GM04503 (cell line): ENCODE measurements at places on chromosomes 7 and 10.
A peak's percentile ranks its signal among the peaks of the same experiment; 100 is the strongest.

GRCh38 chr7:44748948-44749731 is 493 bp downstream of the ZMIZ2 start:
- DNase-seq, result no peak

- DNase-seq, result no peak
Observed at GRCh38 chr10:62788861-62789467, 15.6 kb upstream of the ADO start.

GRCh38 chr10:38054361-38054797 is 39.8 kb upstream of the ZNF37A start:
- DNase-seq, result peak; percentile 54

DNA sequence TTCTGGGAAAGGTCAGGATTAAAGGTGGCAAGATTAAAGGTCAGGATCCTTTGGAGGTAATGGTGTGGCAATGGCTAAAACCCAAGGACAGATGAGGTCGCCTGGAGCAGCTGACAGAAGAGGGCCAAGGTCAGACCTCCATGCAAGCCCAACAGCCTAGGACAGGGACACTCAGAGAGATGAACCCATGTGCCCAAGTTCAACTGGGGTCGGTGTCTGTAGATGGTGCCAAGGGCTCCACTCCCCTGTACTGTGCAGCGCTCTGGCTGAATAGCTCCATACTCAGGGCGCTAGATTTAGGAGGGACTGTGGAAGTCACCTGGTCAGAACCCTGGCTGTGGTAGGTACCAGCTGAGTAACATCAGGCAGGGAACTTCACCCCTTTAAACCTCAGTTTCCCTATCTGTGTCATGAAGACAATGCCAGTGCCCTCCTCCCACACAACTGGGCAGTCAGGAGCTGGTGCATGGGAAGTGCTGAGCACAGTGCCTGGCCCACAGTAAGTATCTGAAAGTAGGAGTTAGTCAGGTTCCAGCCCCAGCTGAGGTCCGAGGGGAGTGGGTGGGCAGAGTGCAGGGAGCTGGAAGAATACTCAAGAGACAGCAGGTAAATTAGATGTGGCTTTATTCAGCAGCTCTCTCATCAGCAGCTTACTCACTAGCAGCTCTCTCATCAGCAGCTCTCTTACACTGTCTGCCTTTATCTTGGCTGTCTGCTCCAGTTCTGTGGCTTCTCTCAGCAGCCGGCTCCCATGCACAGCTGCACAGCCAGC is 327.1 kb downstream of the GLRX3 start:
- DNase-seq, result no peak

- DNase-seq, result no peak
Observed at GRCh38 chr7:101225650-101226049, 7.7 kb downstream of the ZNHIT1 start.

DNA sequence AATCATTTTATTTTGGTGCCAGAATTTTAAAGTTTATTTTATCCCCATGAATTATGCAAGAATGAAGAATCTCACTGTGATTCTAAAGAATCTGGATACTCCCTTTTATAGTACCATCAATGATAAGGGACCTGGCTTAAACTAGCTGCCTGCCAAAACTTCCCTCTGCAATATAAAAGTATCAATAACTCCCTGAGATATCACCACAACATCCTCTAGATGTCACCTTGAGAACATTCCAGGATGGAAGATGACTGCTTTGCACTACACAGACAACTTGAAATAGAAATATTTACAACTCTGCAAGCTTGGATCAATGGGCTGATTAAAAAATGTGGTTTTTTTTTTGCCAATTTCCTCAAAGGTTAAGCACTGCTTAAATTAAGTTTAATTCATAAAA is 142.1 kb downstream of the SLC25A13 start:
- DNase-seq, result no peak

DNA sequence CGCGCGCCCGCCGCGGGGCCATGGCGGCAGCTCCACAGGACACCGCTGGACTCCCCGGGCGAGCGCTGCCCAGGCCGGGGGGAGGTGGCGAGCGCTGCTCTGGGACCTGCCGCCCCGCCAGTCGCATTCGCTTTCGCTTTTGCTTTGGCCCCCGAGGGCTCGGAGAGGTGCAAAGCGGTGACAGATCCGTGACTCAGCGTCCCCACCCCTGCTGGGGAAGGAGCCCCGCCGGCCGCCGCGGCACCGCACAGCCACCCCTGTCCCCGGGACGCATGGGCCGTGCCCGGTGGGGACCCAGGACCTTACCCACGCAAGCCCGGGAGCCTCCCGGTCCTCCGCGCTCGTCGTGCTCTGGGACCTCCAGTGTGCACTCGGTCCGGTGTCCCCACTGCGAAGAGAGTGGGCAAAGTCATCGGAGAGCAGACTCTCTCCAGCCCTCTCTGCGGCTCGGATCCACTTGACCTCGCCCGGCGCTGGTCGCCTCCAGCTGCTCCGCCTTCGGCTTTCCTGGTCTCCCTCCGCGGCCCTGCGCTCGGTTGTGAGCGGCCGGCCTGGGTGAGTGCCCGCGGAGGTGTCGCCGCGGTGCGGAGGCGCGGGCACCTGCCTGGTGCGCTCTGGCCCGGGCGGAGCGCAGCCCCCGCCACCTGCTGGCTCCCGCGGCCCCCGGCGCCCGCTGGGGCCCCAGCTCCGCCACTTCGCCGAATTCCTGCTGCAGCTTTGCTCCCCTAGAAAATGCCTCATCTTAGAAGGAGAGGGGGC is at the start of gene IL15RA:
TSS of gene IL15RA (minus strand) at position 73 of the 759 bp plus-strand sequence. CDS start at position 22, 51 bp downstream.
- peak; percentile 17 for DNase-seq

GRCh38 chr10:3495281-3495680 is 289.7 kb downstream of the KLF6 start:
- DNase-seq, result no peak

DNA sequence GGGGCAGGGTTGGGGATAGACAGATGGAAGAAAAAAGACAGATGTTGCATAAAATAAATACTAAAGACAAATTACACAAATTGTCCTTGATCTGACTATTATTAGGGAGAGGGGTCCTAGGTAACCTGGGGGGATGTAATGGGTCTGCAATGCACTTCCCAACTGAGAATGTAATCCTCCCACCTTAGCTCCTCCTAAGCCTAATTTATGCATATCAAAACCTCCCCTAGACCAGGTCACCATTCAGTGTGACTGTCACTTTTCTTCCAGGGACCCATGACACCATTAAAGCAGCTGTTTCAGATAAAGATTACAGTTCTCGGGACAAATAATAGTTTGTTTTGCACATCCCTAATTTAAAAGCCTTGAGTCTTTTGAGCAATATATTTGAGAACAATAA is 133.9 kb upstream of the FEZF1 start:
- no peak for DNase-seq

DNA sequence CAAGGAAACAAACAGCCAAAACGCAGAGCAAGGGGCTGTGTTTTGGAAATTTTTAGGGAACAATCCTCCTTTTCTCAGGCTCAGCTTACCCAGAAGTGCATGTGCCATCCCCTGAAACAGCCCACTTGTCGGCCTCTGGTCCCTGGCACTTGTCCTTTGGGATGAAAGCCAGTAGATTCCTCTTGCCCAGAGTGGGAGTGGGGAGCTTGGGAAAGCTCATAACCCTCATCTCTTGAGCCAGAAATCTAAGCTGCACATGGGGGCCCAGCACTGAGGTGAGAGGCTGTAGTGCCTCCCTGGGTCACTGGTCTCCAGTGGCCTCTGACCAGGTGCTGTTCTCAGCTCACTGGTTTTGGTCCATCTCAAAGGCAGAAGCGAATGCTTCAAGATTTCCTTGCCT is 150.3 kb downstream of the RNF216 start:
- DNase-seq, result no peak

- DNase-seq, result no peak
Observed at GRCh38 chr7:66790196-66790595, 49.7 kb downstream of the RABGEF1 start.

DNA sequence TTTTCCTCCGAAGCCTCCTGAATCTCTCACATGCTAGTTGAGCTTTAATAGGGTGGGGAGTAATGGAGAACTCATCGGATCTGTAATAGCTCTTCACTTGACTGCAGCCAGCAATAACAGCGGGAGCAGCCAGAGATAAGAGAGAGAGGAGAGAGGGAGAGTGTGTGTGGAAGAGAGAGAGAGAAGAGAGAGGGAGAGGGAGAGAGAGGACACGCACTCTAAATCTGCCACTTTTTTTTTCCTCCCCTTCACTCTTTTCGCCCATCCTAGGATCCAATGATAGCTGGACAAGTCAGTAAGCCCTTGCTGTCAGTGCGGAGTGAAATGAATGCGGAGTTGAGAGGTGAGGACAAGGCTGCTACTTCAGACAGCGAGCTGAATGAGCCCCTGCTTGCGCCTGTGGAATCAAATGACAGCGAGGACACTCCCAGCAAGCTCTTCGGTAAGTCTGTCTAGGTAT is 107.9 kb downstream of the POU6F2 start:
- DNase-seq, result no peak

DNA sequence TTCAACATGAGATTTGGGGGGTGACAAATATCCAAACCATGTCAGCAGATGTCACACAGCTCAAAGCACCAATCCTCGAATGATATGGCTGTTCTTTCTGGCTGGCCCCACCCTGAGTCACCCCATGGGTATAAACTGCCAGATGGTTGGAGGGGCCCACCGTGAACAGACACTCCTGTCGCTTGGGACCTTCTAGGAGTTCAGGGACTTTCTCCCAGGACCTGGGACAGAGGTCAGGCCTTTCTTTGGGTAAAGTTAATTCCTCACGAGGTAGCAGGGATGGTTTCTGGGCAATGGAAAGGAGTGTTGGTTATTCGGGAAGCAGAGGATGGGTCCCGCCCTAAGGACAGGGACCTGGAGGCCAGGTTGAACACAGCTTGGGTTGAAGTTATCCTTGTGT is 262.0 kb downstream of the ACTR3B start:
- DNase-seq, result no peak

- DNase-seq, result no peak
Observed at GRCh38 chr10:68196701-68197100, 35.2 kb downstream of the ATOH7 start.

GRCh38 chr10:101676565-101676964 is 18.4 kb downstream of the FBXW4 start:
- no peak for DNase-seq

DNA sequence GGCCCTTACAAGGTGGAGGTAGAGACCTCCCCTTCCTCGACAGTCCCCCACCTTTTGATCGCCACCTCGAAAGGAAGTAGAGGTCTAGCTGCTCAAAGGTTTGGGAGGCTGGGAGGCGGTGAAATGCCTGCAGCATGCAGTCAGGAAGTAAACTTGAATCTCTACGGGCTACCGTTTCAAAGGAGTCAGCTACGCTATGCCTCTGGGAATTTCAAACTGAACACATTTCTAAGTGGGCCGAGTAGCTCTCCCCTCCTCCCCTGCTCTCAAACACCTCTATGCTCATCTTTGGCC is 68.0 kb downstream of the CXCL12 start:
- DNase-seq, result no peak

GRCh38 chr7:33870120-33870519 is 35.2 kb upstream of the BMPER start:
- no peak for DNase-seq

- DNase-seq, result no peak
Observed at GRCh38 chr10:17668435-17669184, 24.7 kb downstream of the STAM start.

- DNase-seq, result no peak
Observed at GRCh38 chr7:27636326-27637006, 26.2 kb downstream of the HIBADH start.

- DNase-seq, result no peak
Observed at GRCh38 chr10:123149568-123150270, 1.8 kb downstream of the HMX2 start.

GRCh38 chr7:45027774-45028114 is 27.7 kb downstream of the CCM2 start:
- no peak for DNase-seq

DNA sequence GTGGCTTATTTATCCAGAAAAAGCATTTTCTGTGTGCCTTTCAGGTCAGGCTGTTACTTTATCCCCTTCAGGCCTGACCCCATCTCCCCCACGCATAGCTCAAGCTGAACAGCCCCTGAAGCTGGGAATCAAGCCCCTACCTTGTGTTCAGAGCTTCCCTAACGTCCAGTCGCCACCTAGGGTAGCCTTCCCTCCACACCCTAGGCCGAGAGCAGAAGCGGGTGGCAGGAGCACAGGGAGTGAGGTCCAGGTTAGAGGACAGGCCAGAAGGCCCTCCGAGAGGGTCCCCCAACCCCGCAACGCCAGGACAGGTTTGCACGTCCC is 479 bp upstream of the SEMA4G start:
- DNase-seq, result no peak

DNA sequence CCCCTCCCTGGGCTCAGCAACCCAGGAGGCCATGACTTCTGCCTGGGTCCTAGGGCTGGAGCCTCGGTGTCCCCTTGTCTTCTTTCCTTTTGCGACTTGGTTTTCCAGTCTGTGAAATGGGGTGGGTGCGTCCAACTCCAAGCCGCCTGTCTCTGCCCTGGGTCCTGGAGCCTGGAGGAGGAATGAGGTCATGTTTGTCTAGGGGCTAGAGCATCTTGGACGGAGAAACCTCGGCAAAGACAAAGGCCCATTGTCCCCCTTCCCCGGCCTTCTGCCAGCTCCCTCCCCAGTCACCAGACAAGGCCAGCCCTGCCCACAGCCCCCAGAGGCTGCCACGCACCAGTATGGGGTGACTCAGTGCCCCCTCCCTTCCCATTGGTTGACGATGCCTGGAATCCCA is 39.8 kb upstream of the ELN start:
- DNase-seq, result no peak

- no peak for DNase-seq
Observed at GRCh38 chr7:22665923-22666322, 61.1 kb upstream of the IL6 start.

DNA sequence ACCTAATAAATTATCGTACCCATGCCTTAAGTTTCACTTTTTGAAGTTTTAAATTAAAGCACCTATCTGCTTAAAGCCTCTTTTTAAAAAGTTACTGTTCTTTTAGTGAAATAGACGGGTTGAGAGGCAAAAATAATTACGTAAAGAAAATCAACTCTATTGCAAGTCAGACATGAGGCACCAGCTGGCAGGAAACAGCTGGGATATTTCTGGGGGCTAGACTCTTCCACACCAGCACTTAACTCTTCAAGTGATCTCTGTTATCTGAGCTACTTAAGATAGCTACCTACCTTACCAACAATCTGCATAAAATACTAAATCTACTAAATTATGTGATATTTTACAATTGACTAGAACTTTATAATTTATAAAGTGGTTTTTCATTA is 35.8 kb downstream of the GBF1 start:
- no peak for DNase-seq

DNA sequence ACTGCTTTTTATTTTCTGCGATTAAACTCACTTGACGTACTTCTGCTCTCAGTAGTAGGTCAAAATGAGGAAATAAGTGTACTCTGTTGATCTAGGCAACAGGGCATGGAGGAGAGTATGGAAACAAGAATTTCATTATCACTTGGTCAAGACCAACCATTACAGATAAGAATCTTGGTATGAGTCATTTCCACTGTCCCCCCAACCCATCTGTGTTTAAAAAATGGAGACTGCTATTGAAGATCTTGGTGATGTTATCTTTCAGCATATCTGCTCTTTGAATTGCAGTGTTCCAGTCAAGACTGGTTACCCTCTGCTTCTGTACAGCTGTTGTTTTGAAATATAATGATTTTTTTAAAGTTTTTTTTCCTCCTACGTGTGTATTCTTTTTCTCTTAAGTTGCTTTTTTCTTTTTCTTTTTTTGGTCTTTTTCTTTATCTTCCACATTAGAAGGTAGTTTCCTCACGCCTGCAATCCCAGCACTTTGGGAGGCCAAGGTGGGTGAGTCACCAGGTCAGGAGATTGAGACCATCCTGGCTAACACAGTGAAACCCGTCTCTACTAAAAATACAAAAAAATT is 11.7 kb downstream of the STAM start:
- DNase-seq, result no peak

- no peak for DNase-seq
Observed at GRCh38 chr10:89904755-89905154, 203.4 kb downstream of the KIF20B start.

- DNase-seq, result no peak
Observed at GRCh38 chr10:97321032-97321803, 2.1 kb downstream of the FRAT1 start.
